ENCODE measurements at places on chromosomes 3 and 15.

GRCh38 chr3:3082234-3082924 is 27.8 kb downstream of the IL5RA start:
- DNase-seq = no peak

DNA sequence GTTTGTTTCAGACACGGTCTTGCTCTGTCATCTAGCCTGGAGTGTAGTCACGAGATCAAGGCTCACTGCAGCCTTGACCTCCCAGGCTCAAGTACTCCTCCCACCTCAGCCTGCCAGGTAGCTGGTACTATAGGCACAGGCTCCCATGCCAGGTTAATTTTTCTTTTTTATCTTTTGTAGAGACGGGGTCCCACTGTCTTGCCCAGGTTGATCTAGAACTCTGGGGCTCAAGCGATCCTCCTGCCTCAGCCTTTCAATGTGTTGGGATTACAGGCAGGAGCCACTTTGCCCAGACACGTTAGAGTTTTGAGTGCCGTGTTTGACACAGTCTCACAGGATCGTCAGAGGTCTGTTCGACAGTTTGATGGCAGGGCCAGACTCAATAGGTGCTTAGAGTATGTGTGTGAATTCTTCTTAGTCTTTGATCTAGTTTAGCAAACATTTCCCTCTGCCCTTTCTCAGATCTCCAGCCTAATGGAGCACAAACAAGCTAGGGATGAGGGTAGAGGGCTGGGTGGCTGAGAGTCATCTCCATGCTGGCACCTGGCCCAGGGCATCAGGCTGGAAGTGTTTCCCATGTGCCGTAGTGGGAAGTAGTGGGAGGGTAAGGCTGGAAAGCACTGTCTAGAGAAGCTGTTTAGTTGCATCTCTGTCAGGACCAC is 66.1 kb upstream of the DLG1 start:
- DNase-seq = no peak

GRCh38 chr3:51659942-51660341 is 11.1 kb upstream of the TEX264 start:
- DNase-seq = no peak

DNA sequence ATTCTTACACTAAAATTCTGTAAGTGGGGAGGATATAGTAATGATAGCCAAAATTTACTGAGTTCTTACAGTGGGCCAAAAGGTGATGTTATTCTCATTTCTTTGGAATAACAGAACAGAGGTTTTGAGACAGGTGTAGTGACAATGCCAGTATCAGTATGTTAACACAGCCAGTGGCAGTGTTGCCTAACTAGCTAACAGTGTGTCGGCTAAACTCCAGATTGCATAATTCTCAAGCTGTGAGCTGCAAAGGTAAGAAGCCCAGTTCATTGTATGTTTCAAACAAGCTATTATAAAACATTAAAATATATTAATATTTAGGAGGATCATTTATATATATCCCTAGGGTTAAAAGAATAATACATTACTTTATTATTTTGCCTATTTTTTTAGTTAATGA is 920 bp downstream of the SLC15A2 start:
- no peak for DNase-seq

DNA sequence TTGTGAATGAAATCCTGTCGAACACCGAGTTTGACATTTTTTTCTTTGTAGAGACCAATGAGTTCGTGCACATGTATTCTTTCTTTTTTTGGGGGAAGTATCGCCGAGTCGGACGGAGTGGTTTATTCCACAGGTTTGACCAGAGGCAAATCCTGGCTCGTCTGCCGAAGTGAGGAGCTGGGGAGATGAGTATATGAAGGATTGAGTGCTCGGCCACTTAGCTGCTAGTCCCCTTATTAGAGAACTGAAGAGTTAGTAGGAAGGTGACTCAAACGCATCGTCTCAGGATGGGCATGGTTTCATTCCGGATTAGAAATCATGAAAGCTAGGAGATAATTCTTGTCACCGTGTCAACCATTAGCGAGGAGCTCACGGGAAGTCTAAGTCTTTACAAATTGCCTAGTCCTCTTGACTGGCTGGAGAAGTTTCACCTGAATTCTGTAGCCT is 154.7 kb upstream of the GOLIM4 start:
- DNase-seq = no peak

DNA sequence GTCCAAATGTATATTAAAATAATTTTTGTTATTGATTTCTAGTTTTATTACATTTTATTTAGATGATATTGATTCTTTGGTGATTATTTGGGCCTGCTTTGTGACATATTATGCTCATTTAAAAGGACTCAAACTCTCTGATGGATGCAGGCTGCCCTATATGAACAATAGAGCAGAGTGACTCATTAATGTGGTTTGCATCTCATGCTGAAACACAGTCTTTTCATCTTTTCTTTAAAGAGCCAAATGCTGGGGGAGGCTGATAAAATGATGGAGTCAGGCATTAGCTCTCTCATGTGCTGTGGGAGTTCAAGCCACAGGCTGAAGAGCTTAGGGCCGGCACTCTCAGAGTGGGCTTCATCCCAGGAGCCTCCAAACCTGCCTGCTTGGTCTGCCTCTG is 7.2 kb downstream of the PLA1A start:
- no peak for DNase-seq

DNA sequence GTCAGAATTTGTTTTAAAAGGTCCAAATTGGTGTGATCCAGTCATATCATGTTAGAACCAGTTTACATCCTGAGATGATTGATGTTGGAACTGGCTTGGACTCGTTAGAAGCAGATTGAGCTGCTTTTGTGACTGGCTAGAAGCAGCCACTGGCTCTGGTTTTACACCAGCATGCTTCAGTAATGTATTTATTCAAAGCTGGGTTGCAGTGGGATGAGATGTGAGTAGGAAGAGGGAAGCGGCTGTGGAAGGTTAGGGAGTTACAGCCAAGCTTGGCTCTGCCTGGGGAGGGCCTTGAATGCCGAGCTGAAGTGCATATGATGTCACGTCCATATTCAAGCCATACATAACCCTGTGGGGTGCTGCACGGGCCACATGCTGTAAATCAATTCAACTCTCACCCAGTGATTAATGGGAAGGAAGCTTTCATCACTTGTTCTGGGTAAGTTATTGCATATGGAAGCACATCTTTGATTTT is 104.0 kb upstream of the SMAD3 start:
- no peak for DNase-seq

GRCh38 chr3:114451561-114452018 is 157.8 kb downstream of the TIGIT start:
- no peak for DNase-seq

GRCh38 chr3:110493438-110494092 is 578.1 kb upstream of the NECTIN3 start:
- no peak for DNase-seq
